H9 (cell line): ENCODE measurements at places on chromosomes 13 and 19. TPM values are rescaled to one million over a fixed set of nuclear protein-coding genes. Genes with fewer than 3 reads are reported as not detected.

- H3K27ac ChIP-seq = no peak overlapping the region
- no peak overlapping the region for H3K4me3 ChIP-seq
- H3K27me3 ChIP-seq = no peaks in the 10 kb centered on the region
- H3K4me1 ChIP-seq = no peaks in the 10 kb centered on the region
- no peaks in the 10 kb centered on the region for H3K36me3 ChIP-seq
- peak; percentile 30 for DNase-seq
Measured at GRCh38 chr13:33761740-33762139, 56.2 kb upstream of the RFC3 start.

GRCh38 chr13:51801631-51802099, 2.3 kb downstream of the DHRS12 start:
- DNase-seq = no peak
- H3K4me3 ChIP-seq = peak overlapping the region; percentile 89; the same call in 1 of the 3 replicates
- H3K36me3 ChIP-seq = peaks cover 2% of the 10 kb centered on the region; the same call in 2 of the 3 replicates

CRB3 gene
- 31.4 and 32.1 TPM in 2 replicates for total RNA-seq

- DNase-seq = no peak
- H3K4me3 ChIP-seq = no peak overlapping the region
- no peaks in the 10 kb centered on the region for H3K27me3 ChIP-seq
- H3K27ac ChIP-seq = no peak overlapping the region
- H3K36me3 ChIP-seq = no peaks in the 10 kb centered on the region
- no peaks in the 10 kb centered on the region for H3K4me1 ChIP-seq
Measured at GRCh38 chr13:23039266-23039935, 141.4 kb upstream of the SGCG start.

DNA sequence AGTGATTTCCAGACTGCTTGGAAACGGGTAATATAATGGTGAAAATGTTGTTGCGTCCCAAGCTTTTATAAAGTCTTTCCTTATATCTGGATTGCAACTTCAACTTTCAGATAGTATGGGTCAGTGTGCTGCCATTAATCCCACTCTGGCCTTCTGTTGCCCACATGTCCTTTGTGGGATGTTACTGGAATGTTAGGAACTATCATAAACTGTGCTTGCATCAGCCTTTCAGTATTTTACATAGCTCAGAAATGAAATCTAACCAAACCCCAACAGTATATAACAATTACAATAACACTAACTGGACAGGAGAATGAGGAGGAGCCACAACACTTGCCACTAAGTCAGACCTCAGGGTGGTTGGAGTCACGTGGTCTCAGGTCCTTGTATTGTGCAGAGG, 78.9 kb downstream of the LNX2 start:
- no peak for DNase-seq
- H3K27ac ChIP-seq = no peak overlapping the region
- no peak overlapping the region for H3K4me3 ChIP-seq
- no peaks in the 10 kb centered on the region for H3K27me3 ChIP-seq
- peaks cover 7% of the 10 kb centered on the region for H3K36me3 ChIP-seq
- H3K4me1 ChIP-seq = no peaks in the 10 kb centered on the region
